ENCODE measurements at places on chromosomes 6 and 20.

- DNase-seq = no peak
These were observed 1.8 kb downstream of the WRNIP1 start for GRCh38 chr6:2766767-2767656.

DNA sequence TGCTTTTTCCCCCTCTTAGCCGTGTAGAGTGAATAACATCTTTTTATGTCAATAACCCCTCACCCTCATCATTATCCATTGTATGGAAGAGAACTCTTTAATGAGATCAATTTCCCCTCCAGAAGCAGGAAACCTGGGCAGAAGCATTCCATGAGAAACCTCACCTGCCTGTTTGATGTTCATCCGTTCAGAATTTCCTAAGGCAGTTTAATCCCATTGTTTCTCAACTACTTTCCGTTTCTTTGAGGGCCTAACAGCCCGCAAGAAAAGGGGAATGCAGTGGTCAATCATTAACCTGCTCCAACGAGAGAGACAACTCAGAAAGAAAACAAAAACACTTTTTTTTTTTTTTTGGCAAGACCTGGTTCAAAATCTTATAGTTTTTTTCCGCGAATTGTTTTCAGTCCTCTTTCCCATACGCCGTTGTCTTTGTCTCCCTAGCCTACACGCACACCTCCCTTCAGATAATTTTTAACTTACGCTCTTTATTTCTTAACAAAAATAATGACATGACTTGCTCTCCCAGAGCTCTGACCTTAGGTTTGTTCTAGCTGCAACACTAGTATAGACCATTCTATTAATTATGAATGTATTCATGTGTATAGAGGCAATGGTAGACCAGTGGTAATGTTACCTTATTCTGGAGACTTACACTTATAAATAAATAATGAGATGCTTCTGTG lies 25.6 kb upstream of the ID4 start:
- DNase-seq = no peak

DNA sequence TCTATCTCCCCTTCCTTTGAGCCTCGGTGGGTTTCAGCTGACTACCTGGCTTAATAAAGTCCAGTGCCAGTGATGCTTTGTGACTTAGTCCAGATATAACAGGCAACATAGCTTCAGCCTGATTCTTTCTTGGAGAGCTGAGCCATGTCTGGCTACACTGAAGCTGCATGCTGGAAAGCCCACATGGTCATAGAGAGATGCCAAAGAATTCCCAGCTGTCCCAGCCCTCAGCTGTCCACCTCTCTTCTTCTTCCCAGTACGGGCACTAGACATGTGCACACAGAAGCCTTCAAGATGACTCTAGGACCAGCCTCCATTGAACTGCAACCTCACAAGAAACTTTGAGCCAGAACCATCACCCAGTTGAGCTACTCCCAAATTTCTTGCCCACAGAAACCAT lies 154.1 kb upstream of the MYLIP start:
- no peak for DNase-seq

- DNase-seq = no peak
These were observed 46.5 kb downstream of the ADTRP start for GRCh38 chr6:11732036-11732631.

DNA sequence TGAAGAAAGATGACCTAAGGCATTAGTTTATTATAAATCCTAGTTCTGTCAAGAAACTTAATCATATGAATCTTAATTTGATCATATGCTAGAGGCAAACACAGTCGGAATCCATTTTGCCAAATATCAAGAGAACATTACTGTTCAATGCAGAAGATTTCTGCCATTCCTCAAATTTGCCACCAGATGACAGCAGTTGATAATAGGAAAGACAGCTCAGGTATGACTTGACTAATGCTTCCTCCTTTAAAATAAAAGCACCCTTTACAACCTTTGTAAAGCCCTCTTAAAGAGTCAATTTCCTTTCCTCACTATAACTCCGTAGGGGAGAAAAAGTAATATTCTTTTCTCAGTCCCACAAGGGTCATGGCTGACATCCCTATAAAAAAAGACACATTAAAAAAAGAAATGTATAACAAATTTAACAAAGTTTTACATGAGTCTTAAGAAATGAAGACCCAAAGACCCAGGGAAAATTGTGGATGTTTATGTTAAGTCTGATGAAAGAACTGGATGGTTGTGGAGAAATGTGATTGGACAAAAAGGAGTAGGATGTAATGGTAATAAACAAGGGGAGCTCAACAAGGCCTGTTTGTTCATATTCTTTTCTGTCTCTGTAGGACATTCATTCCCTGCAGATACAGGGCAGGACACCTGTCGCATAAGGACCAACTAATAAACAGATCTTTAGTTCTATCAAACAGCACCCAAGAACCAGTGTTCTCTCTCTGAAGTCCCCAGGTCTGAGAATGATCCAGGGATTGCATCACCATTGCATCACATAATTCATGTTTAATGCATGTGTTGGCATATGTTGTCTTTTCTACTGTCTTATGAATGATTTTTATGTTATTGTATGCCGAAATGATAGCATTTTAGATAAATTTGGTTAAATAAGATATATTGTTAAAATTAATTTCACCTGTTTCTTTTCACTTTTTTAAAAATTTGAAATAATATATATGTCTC lies 23.0 kb upstream of the IL17A start:
- DNase-seq = no peak

- no peak for DNase-seq
These were observed 7.0 kb downstream of the CEBPB start for GRCh38 chr20:50197463-50198179.

DNA sequence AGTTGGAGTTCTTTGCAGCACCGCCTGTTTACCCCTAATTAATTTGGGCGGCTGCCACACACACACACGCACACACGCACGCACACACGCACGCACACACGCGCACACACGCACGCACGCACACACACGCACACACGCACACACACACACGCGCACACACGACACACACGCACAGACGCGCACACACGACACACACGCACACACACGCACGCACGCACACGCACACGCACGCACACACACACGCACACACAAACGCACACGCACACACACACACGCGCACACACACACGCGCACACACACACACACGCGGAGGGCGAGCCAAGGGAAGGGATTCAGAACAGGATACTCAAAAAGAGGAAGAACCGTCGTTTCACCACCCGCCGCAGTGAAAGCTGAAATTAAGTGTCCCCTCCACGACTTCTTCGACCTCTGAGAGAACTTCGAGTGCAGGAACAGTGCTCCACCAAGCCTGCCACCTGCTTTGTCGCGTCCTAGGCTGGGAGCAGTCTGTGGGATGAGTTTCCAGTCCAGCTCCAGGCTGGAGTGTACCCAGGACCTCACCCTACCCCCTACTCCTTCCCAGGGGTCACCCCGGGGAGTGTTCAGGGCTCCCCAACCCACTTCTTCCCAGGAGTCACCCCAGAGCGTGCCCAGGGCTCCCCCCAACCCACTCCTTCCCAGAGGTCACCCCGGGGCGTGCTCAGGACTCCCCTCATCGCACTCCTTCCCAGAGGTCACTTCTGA lies 1.1 kb downstream of the RNASET2 start:
- DNase-seq = no peak

DNA sequence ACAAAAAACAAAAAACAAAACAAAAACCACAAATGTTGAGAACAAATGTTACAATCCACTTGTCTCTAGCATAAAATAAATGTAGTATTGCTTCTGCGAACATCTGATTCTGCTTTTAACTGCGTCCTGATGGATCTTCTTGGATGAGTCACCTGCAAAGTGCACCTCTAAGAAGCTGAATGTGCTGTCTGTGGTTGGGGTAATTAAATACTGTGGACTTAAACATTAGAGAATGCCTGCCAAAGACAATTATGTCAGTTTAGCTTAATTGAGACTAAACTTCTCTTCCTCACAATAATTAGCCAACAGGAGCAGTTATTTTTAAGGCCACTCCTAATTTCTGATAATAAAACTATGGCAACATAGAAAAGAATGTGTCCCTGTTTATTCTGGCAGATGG lies 253.4 kb downstream of the PHACTR1 start:
- DNase-seq = no peak

- DNase-seq = no peak
These were observed 17.9 kb downstream of the ABHD12 start for GRCh38 chr20:25372584-25373336.

- DNase-seq = no peak
These were observed 7.6 kb upstream of the SERPINB6 start for GRCh38 chr6:2978923-2979322.

GRCh38 chr6:147207837-147208754 lies 3.9 kb downstream of the STXBP5 start:
- no peak for DNase-seq

- DNase-seq = no peak
These were observed 21.0 kb downstream of the SLC13A3 start for GRCh38 chr20:46630306-46630705.

Data from amygdala (tissue), 56 donors.